ENCODE measurements at places on chromosomes 16 and 17.

DNA sequence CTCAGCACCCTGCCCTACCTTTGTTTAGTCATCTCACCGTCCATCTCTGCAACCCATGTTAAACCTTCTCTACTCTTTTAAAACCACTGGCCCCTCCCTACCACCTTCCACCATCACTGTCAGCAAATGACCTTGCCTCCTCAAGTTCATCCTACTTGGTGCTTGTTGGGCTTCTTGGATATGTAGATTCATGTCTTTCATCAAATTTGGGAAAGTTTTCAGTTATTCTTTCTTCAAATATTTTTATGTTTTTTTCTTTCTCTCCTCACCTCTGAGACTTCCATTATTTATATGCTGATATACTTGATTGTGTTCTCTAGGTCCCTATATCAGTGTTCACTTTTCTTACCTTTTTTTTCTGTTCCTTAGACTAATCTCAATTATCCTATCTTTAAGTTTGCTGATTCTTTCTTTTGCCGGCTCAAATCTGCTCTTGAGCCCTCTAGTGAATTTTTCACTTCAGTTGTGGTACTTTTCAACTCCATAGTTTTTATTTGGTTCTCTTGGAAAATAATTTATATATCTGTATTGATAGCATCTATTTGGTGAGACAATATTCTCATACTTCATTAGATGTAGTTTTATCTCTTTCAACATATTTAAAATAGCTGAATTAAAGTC lies 28.7 kb upstream of the ALDH3A2 start:
- no peak for DNase-seq

GRCh38 chr17:66915204-66915611 lies 49.3 kb upstream of the CACNG4 start:
- no peak for DNase-seq

DNA sequence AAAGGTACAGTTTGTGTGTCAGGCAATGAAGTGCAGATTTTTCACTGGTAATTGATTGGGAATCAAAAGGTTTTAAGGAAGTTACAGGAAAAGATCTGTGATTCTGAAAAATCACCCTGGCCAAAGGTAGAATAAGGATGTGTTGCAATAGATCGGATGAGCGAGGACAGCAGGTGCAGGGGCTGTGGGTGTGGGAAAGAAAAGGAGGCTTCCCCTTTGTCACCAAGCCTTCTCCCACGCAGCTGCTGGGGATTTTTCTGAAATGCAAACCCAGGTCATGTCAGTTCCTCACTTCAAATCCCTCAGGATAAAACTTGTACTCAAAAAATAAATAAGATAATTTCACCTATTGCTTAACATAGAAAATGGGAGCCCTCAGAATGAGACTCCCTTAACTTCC lies 47.9 kb upstream of the ARHGAP17 start:
- no peak for DNase-seq

DNA sequence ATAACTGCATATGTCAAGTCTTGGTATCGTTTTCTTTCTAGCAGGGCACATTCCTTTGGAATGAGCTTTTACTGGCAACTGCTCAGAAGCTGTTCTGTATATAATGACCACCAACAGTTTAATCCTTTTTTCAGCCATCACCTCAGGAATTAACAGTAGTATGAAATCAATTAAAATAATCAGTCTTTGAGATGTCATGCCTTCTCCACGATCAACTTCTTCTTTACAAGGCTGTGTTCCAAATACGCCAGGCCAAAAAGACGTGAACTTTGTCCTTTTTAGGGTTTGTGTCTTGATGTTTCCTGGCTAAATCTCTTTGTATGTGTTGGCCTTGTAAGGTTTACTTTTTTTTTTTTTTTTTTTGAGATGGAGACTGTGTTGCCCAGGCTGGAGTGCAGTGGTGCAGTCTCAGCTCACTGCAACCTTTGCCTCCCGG lies 54.9 kb downstream of the ABCC1 start:
- no peak for DNase-seq

GRCh38 chr16:14523632-14524031 lies 106.4 kb downstream of the PARN start:
- DNase-seq = no peak

- DNase-seq = no peak
Observed at GRCh38 chr17:78647032-78647431, 69.8 kb upstream of the DNAH17 start.

GRCh38 chr17:27379888-27380533 lies 76.2 kb upstream of the KSR1 start:
- DNase-seq = no peak

- DNase-seq = no peak
Observed at GRCh38 chr16:4679850-4680636, 13.3 kb upstream of the NUDT16L1 start.

DNA sequence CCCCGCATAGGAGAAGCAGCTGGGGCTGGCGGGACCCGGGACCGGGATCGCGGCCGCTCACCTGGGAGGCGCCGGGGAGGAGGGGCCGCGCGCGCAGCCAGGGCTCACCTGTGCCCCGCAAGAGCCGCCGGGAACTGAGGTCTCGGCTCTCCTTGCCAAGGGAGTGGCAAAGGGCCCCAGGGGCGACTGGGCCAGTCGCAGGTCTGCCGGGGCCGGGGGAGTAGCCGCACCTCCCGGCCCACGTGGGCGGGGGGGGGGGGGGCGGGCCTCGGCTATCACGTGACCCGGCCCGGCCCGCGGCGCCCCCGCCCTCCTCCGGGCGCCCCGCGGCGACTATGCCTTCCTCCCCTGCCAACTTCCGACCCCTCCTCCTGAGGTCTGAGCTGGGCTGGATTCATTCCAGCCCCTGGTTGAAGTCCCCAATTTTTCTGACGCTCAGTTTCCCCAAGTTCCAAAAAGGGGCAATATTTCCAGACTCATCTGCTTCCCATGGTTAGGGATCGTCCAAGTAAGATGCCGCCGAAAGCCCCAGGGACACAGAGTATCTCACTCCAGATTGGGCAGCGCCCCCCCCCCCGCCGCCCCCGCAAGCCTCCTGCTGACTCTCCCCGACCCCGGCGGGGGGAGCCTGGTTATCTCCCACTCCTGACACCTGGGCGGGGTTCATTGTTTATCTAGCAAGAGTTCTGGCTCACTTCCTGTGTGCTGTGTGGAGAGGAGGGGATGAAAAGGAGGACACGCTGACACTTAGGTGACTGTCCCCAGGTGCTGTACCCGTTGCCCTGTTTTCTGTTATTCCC lies at the start of gene TMC6:
Gene TMC6 (minus strand): TSS at position 205 of the 800 bp plus-strand sequence. CDS start 1,923 bp downstream, outside the sequence.
- peak; percentile 70 for DNase-seq

DNA sequence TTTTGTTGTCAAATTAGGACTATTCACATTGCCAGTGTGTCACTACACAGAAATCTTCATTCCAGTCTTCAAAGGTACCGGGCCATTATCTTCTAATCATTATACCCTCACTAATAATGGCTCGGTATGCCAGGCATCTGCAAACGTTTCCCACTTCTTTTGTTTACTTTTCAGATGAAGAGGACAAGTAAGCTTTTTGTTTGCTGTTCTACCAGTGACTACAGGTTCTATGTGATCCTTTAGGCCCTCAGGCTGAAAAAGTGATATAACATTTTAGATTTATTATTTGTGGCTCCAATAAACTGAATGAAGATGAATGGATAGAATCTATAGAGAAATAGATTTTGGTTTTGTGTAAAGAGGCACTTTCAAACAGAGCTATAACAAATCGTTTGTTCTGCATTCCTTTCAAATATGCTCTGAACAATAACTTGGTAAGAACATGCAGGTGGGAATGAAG lies 403 bp upstream of the KRTAP3-1 start:
- DNase-seq = no peak

GRCh38 chr17:66541461-66542128 lies 239.2 kb downstream of the PRKCA start:
- DNase-seq = no peak

- no peak for DNase-seq
Observed at GRCh38 chr17:71975331-71975801, 145.5 kb upstream of the SOX9 start.

GRCh38 chr17:43673516-43674323 lies 12.0 kb upstream of the MEOX1 start:
- DNase-seq = peak; percentile 73

DNA sequence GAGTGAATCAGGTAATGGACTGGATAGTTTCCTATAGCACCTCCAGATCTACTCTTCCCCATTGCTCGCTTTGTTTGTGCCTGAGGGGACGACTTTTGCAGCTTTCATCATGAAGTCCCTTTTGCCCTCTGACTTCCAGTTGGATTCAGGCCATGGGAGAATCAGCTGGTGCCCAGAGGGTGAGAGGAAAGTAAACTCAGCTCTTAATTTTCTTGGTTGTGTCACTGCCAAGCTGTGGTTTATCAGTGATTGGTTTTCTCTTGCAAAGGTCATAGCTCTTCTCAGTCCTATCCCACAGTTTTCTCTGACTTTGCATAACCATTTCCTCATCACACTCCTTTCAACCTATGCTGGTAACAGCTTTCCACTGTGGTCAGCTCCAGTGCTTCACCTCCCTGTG lies 200.1 kb downstream of the KCNJ2 start:
- DNase-seq = no peak

GRCh38 chr17:82041144-82041814 lies 3.8 kb upstream of the DCXR start:
- DNase-seq = no peak

DNA sequence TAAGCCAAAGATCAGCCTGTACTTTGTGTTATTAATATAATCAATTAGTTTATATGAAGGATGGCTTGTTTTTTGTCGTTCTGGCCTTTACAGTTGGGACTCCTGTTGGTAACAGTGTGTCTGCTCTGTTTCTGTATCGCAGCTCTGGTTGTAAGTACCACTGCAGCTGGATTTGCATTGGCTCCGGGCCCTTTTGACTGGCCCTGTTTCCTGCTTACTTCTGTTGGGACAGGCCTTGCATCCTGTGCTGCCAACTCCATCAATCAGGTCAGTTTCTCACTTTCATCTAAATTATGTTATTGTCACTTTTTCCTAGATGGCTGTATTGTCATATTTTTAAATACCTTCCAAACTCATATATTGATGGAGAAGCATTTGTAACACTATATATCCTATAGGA lies 32.7 kb downstream of the COX10 start:
- DNase-seq = no peak

DNA sequence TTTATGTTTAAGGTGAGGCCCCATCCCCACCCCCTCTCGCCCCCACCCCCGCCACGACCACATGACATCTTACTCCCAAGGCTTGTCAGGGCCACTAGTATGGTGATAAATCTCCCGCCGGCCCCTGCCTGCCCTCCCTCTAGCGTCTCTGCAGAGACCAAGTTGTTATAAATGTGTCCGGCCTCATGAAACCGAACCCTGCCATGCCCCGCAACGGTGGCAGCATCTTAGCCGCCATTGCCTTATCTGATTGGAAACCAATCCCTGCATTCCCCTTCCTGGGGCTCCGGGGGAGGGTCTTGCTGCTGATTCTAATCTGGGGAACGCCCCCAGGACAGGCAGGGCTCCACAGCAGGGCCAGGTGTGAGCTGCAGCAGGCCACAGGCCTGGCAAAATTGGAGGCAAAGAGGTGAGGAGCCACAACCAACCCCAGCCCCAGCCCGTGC lies 352.4 kb downstream of the C16orf95 start:
- no peak for DNase-seq

DNA sequence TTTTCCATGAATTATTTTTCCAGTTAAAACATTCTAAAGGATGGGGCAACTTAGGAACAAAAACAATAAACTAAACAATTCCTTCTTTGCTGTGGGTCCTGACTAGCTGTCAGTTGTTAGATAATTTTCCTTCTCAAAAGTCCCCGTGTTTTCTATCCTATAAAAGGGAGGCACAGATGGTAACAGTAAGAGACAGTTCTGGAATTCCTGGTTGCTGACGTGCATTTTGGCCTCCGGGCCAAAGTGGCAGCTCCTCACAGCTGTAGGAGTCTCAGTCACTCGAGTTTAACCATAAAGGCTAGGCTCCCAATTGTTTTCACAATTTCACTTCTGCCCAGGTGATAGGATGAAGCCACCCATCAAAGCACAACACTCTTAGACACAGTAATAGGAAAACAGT lies 77.0 kb upstream of the ZNF423 start:
- no peak for DNase-seq

GRCh38 chr17:6843241-6843880 lies 11.8 kb upstream of the TEKT1 start:
- DNase-seq = no peak

- DNase-seq = no peak
Observed at GRCh38 chr16:55605754-55606336, 39.4 kb downstream of the CAPNS2 start.

Data from activated CD8-positive, alpha-beta memory T cell treated with anti-CD3 and anti-CD28 coated beads, Interleukin-2, amount 50 U/mL, for 4 hours (primary cell).